ENCODE measurements at places on chromosomes 7 and 10.

GRCh38 chr7:11319491-11320274, 346.0 kb downstream of the PHF14 start:
- no peak for DNase-seq

- no peak for DNase-seq
Measured at GRCh38 chr7:7201578-7202374, 19.4 kb downstream of the C1GALT1 start.

DNA sequence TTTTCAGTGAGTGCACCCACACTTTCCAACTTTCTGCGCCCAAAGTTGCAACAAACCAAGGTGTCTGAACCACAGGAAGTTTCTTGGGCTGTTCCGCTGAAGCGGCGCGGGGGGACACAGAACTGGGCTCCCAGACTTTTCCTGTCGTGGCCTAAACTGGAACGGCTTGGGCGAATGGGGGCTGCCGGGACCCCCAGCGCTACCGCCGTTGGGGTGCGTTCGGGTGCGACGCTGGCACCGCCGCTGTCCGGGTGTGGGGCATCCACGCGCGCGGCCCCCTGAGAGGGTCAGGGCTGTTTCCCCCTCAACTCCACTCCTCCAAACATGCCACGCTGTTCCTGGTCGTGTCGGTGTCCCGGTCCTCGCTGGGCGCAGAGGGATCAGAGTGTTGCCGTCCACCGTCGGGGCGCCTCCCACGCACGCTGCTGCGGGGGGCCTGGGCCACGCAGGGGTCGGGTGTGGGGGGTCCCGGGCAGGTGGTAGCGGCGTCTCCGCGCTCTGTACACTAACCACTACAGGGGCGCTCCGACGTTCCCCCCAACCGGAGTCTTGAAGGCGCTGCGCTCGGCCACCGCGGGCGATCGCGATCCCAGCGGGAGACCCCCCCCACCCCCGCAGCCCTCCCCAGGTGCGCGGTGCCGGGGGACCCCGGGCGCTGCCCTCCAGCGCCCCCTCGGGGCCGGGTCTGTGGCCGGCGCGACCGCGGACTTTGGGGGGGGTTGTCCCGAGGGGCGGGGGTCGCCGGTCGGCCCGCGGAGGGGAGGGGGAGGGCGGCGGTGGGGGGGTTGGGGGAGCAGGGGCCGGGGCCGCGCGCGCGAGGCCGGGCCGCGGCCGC, 2.2 kb upstream of the CUX1 start:
- DNase-seq = no peak

DNA sequence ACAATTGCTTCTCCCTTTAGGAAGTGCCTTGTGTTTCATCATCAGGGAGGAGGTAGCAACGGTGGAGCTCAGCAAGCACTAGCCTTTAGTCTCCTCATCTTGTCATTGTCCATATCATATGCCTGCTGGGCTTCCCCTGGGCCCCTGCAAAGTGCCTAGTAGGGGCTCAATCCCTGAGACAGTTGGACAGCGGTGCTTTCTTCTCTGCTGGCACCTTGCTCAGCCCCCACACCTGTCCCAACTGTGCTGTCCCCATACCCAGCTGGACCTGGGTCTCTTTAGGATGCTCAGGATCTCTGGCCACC, 5.5 kb downstream of the SMARCD3 start:
- no peak for DNase-seq

- no peak for DNase-seq
Measured at GRCh38 chr10:77072836-77073662, 564.6 kb downstream of the KCNMA1 start.

DNA sequence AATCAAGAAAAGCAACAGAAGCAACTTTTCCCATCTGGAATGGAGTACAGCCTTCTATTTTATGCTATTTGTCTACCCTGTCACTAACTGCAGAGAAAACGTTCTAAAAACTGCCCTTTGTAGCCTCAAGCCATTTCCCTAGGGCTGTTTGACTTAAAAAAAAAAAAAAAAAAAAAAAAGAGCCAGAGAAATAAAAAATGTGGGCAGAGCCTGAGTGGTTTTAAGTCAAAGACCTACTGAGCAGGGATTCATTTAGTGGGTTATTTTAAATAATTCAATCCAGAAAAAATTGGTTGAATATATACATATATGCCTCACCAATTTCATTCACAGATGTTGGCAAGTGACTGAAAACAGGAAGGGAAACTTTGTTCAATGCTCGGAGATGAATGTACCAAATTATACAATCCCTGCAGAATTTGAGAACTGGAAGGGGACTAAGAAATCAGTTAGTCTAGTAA, 75.2 kb downstream of the PPP1R3C start:
- DNase-seq = no peak

GRCh38 chr10:110138197-110138812, 69.1 kb upstream of the MXI1 start:
- no peak for DNase-seq

DNA sequence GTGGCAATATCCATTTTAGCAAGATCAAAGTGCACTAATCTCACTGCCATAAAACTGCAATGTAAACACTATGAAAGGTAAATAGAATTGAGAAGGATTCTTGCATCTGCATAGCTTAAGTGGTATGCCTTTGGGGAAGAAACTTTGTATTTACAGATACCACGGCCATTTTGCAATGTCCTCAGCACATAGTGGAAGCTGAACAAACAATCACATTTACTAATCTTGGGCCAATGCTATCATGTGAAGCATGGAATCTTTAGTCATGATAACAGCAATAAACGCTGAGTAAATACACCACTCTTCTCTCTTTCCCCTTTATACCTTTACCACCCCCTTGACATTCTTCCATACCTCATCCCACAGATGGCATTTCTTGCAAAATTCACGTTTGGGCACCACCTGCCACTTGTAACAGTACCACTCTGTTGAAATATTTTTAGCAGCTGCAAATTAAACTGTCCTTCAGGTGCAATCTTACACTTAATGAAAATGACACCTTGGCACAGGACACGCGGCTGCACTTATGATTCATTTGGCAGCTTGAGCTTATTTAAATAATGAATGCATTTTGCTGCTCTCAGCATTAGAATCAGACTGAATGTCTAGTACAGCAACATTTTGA, 171.8 kb downstream of the SEMA3A start:
- no peak for DNase-seq

DNA sequence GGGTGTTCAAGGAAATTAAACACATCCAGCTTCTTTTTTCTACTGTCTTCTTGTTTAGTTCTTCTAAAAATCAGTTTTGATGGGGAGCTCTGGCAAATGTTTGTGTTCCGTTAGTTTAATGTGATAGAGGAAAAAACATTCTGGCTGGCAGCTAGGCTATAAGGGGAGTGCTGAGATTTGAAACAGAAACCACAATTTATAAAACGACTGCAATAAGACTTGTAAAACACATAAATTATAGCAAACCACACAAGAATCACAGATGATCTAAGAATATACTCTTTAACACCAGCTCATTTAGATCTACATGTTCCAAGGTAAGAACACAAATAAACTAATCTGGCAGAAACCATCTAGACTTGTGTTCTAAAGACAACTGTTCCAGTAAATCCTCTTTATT, 425.5 kb downstream of the CNTNAP2 start:
- DNase-seq = no peak

DNA sequence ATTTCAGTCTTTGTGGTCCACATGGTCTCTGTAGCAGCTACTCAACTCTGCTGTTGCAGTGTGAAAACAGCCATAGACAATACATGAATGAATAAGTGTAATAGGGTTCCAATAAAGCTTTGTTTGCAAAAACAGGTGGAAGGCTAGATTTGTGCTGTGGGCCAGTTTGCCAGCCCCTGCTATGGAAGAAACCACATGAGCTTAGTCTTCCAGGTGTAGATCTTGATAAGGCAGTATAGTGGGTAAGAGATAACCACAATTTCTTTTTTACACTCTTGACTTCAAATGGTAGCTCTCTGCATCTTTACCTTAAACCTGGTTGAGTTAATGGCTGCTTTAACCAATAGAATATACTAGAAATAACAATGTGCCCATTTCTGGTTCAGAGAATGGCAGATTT, 135.0 kb upstream of the PALS2 start:
- DNase-seq = no peak

GRCh38 chr10:15719899-15720634, at the start of gene ITGA8:
Gene ITGA8, minus strand, starts transcription at chr10:15719922. Its CDS starts 151 bp downstream, at chr10:15719771.
- DNase-seq = no peak

DNA sequence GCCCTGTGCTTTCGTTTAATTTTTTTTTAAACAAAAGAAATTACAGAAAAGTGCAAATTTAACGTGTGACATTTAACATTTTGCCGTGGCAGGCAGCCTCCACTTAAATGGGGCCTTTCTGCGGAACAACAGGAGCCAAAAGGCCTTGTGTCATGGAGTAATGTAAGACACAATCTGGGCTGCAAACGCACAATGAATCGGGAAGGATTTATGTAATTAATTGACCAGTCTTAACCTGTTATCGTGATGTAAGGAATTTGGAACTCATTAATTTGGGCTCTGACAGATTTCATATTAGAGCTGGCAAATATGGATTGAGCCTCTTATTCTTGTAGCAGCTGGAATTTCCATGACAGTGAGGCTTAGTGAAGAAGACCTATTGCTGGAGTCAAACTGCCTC, 86.4 kb downstream of the SNX10 start:
- no peak for DNase-seq

DNA sequence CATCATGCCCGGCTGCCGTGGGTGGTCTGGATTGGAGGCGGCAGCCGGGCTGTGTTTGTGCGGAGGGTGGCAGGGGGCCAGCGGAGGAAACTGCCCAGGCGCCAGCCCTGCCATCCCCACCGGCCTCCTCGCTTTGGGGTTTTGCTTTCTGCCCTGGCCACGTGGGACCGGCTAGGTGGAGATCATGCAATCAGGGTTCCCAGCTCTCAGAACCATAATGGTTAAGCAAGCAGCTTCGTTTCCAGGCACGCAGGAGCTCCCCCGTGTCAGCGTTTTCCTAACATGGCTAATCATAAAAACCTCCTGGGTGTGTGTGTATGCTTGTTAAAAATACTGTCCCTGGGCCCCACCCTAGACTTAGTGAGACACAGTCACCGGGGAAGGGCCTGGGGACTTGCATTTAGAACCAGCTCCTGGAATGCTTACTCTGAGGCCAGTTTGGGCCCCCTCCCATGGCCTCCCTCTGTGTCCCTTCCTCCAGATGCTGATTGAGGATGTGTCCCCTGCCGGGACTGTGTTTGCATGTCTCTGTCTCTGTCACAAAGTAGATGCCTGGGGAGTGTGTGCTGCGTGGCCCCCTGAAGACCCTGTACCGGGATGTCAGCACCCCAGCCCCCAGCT, 119.3 kb downstream of the CUX1 start:
- no peak for DNase-seq

DNA sequence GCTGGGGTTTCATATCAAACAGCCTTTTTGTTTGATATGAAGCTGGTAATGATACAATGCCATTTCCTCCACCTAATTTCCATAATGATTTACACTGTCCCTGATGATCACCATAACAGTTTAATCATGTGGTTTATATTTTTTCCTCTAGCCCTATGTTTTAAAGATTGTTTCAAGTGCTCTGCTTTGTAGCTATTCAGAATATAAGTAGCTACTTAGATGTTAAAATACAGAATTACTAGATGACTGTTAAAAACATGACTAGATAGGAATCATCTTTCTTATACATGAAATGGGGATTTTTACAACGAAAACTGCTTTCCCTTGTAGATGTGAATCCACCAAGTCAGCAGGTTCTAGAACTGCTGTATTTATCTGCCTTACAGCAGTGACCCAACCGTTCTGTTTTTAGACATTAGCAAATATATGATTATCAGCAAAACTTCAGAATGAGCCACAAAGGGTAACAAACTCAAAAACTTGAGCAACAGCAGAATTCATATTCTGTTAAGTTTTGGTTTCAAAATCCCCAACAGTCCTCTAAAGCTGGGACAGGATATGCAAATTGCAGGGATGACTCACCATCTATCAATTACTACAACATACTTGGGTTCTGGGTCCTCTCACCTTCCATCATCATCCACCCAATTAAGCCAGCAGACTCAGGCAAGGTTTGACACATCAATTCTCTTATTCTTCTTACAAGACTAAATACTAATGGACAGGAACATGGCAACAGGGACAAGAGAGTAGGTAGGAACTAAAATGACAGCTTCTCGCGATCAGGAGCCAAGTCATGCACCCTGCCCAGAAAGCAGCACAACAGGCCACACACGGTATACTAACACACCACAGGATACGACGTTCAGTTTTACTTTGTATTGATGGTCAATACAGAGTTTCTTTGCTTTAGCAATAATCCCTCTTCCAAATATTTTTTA, 83.9 kb downstream of the PIP4K2A start:
- DNase-seq = no peak

DNA sequence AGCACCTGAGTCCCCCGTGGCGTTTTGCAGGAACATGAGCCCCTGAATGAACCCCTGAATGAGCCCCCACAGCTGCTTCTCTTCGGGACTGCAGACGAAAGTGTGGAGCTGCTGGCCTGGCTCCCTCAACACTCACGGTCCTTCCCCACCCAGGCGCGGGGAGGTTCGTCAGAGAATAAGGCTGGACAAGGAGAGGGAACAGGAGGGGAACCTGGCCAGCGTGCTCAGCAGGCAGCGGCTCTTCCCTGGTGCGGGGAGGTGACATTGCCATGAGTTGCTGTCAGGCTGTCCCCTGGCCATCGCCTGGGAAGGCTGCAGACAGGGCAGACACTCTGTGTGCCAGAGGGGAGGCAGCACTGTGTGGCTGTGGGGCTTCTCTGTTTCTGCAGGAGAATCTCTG, 80.9 kb upstream of the SHH start:
- DNase-seq = no peak

DNA sequence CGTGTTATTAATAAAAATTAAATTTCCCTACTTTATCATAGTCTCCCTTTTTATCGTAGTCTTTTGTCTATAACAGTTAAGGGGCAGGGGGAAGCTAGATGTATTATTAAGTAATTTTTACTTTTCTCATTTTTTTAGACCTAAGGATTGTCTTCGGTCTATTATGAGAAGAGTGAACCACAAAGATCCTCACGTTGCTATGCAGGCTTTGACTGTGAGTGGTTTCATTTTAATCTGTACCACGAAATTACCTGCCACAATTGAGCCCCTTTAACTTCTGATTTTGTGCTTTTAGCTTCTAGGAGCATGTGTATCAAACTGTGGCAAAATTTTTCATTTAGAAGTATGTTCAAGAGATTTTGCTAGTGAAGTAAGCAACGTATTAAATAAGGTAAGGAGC, 40.6 kb downstream of the STAM start:
- no peak for DNase-seq

DNA sequence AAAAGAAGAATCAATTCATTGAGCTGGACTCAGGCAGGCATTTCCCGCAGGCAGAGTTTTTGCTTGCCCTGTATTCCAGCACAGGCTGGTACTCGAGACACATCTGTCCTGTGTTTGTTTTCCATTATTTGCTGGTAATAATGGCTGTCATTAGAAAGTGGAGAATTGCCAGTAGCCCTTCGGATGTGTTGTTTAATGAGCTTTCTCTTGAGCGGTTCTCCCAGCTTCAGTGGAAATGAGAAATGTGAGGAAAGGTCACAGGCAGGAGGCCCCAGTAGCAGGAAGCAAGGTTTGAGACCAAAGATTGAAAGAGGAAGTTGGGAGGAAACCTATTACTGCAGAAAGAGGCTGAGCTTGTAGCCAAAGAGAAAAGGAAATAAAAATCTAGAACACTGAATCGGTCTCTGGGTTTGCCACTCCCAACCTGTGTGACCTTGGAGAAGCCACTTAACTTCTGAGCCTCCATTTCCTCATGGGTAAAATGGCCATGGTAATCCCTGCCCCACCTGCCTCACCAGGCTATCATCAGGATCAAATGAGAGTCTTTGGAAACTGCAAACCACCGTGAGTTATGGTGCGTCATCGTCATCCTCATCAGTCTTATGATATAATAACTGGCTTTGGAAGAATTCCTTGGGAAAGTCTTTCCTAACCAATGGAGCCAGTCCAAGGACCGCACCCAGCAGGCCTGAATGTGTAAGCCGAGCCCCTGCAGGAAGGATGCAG, 67.7 kb downstream of the TACR2 start:
- no peak for DNase-seq

All from activated CD4-positive, CD25-positive, alpha-beta regulatory T cell treated with anti-CD3 and anti-CD28 coated beads, Interleukin-2, amount 50 U/mL, for 16 hours (primary cell).